Stimulated activated CD4-positive, alpha-beta T cell treated with anti-CD3 and anti-CD28 coated beads, Interleukin-1b, Interleukin-23, amount 100 ng/mL, for 1 hour (primary cell): ENCODE measurements at places on chromosomes 5 and 9.

DNA sequence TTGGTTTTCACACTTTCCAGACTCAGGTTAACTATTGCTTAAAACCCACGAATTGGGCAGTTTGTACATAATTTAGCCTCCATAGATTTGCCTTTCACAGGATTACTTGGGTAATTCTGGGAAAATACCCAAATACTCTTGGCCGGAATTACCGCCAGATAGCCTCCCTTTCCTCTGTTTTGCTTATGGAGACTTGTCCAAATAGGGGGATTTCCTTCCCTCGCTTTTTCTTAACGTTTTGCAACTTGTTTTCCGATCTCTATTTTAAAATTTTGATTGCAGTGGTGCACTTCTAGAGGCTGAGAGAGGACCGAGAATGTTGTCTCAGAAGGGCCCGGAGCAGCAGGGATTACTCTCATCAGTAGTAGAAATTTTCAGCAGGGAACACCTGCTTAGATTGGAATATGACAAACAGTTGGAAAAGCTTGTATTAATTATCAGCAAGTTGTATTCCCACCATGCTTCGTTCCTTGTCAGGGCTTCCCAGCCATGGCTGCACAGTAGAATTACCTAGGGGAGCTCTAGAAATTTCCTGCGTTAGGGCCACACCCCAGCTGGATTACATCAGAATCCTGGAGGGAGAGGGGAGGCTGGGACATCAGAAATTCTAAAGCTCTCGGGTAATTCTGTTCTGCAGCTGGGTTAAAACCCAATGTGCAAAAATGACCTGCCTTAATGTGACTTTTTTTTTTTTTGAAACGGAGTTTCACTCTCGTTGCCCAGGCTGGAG lies 329.1 kb downstream of the SH3GL2 start:
- DNase-seq, result no peak

- DNase-seq, result no peak
Measured at GRCh38 chr9:124291801-124292396, 34.1 kb downstream of the NEK6 start.

- DNase-seq, result no peak
Measured at GRCh38 chr5:38677636-38678035, 121.2 kb upstream of the LIFR start.

GRCh38 chr9:121831869-121832268 lies 180.4 kb downstream of the DAB2IP start:
- no peak for DNase-seq

GRCh38 chr5:41875121-41875520 lies 4.9 kb upstream of the OXCT1 start:
- no peak for DNase-seq

DNA sequence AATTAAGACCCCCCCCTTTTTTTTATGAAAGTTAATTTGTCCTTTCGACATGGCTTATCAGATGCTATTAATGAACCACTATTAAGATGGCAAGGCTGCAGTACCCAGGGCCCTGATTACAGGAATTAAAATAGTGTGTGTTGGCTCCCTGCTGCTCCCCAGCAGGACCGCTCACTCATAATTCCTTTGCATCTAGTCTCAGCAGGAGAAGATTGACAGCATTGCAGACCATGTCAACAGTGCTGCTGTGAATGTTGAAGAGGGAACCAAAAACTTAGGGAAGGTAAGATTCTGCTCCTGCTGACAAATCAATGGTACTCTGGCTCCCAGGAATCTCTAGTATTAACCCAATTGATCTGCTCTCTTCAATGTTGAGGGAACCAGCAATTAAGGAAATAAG lies 61.0 kb downstream of the STX17 start:
- no peak for DNase-seq

GRCh38 chr9:93955111-93955980 lies at the start of gene BARX1:
Gene BARX1 (minus strand): TSS chr9:93955355. CDS start chr9:93955146, 209 bp downstream.
- DNase-seq, result no peak

DNA sequence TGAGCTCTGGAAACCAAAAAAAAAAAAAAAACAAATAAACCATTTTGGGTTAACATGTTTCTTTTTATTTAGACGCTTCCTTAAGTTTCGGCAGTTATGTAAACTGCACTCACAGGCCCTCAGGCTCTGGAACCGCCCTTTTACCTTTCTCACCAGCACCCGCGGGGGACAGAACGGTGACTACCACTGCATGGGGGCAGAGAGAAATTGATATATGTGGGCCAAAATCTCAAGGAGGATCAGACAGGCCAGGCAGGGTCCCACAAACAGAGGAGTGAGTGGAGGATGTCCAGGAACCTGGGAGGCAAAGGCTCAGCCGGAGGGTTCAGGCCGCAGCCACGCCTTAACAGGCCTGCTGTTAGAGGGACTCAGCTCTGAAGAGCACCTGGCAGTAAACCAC lies 54.4 kb downstream of the IRX2 start:
- DNase-seq, result no peak

- no peak for DNase-seq
Measured at GRCh38 chr5:154358516-154359220, 87.1 kb upstream of the SAP30L start.

- DNase-seq, result no peak
Measured at GRCh38 chr5:87827539-87827938, 414.8 kb upstream of the CCNH start.
